Mucosa of descending colon (tissue), 3 donors: ENCODE measurements at places on chromosomes 3 and 15. TPM values are rescaled to one million over a fixed set of nuclear protein-coding genes. Genes with fewer than 3 reads are reported as not detected.

Gene CACNA1D
- total RNA-seq = 22.2 TPM

Gene GOLGA6L4
- total RNA-seq = 2.0 TPM

Gene TGM4
- not detected for total RNA-seq

Gene RASGRF1
- total RNA-seq = 0.22 TPM

Gene TCAIM
- total RNA-seq = 27.2 TPM

Gene PRICKLE2
- 4.3 TPM for total RNA-seq

Gene DPPA4
- total RNA-seq = not detected

Gene GNAT1
- not detected for total RNA-seq

Gene CSNK1G1
- 19.1 TPM for total RNA-seq

Gene KBTBD12
- total RNA-seq = 5.5 TPM

Gene FSTL1
- total RNA-seq = 246 TPM

Gene TPRA1
- 37.0 TPM for total RNA-seq

Gene CLEC3B
- 14.7 TPM for total RNA-seq

Gene CSTA
- total RNA-seq = 1.5 TPM

Gene P3H2
- 16.1 TPM for total RNA-seq

Gene FGD5
- 6.1 TPM for total RNA-seq

Gene LSG1
- 35.6 TPM for total RNA-seq

Gene SATB1
- 49.7 TPM for total RNA-seq

Gene SCAMP5
- 7.3 TPM for total RNA-seq

Gene TERB2
- not detected for total RNA-seq

Gene SEMA5B
- total RNA-seq = 0.35 TPM

Gene SSUH2
- total RNA-seq = 4.5 TPM

Gene TMEM207
- total RNA-seq = not detected

Gene FLNB
- total RNA-seq = 555 TPM

Gene MST1
- total RNA-seq = 16.8 TPM

Gene ABI3BP
- total RNA-seq = 70.8 TPM

Gene IQCF5
- total RNA-seq = not detected

Gene STRA6
- total RNA-seq = not detected

Gene RASL12
- 29.7 TPM for total RNA-seq

Gene RHCG
- total RNA-seq = not detected

Gene SPINT1
- 324 TPM for total RNA-seq

Gene UBL7
- 29.5 TPM for total RNA-seq

Gene TGFBR2
- total RNA-seq = 71.4 TPM

Gene GCNT3
- total RNA-seq = 506 TPM

Gene REC114
- total RNA-seq = not detected
